ENCODE measurements at places on chromosomes 2 and 18.

DNA sequence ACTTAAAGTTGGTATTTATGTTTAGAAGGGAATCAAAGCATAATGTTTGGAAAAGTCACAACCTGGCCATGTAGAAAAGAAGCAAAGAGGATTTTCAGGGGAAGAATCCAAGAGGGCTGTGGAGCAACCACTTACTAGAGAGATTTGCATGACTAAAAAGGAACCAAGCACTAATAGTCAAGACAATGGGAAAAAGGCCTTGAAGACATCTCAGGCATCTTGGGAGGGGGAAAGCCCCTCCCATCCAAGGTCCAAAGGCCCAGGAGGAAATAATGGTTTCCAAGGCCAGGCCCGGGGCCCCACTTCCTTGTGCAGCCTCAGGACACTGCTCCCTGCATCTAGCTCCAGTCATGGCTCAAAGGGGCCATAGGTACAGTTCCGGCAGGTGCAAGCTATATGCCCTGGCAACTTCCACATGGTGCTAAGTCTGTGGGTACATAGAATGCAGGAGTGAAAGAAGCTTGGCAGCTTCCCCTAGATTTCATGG is 128.1 kb downstream of the EIPR1 start:
- no peak for DNase-seq

GRCh38 chr2:48227617-48228344 is 302.2 kb upstream of the STON1 start:
- peak; percentile 33 for DNase-seq

DNA sequence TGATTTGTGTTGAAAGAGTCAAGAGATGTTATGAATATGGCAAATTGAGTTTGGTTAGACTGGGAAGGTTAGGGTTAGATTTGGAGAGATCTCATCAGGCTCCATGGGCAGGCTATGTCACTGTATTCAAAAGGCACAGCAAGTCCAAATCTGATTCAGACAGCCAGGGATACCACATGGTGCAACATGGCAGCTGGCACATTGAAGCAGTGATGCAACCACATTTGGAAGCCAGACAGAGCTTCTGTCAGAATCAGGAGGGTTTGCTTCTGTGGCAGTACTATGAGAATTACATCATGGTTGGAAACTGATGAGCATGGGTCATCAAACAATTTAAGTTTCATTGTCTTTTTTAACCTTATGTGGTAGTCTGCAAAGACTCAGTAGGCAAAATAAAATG is 772.2 kb downstream of the SUCLG1 start:
- no peak for DNase-seq

- DNase-seq, result no peak
Observed at GRCh38 chr2:35082072-35082471, 1273.5 kb upstream of the CRIM1 start.

- DNase-seq, result no peak
Observed at GRCh38 chr2:166314022-166314759, 61.6 kb downstream of the SCN9A start.

GRCh38 chr2:20021405-20022009 is 9.0 kb upstream of the MATN3 start:
- no peak for DNase-seq

DNA sequence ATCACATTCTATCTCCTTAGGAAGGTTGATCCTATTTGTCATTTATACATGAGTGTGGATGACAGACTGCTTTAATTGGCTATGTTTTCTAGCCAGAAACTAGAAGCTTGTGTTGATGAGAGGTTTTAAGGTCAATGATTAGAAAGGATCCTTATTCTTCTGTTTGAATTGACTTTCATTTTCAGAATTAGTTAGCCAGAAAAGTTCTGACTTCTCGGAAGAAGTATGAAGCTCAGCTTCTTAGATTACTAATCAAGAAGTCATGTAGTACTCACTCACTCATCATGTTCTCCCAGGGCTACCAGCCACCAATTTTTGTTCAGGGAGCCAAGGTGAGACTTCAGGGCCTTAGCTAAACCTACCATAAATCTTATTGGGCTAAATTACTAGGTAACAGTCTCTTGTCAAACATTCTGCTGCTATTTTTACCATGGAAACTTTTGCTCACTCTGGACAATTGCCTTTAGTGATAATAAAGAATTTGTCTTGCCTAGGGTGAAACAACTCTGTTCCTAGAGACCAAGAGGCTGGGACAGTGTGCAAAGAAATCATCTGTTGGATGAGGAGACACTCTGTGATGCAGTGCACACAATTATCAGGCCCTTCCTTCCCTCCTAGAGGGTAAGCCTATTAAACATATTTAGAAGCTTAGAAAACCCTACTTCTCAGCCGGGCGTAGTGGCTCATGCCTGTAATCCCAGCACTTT is 111.6 kb upstream of the DNMT3A start:
- DNase-seq, result peak; percentile 71

- no peak for DNase-seq
Observed at GRCh38 chr2:135839713-135840112, 2.7 kb upstream of the LCT start.

- DNase-seq, result no peak
Observed at GRCh38 chr2:183079139-183079775, 710 bp downstream of the DUSP19 start.

DNA sequence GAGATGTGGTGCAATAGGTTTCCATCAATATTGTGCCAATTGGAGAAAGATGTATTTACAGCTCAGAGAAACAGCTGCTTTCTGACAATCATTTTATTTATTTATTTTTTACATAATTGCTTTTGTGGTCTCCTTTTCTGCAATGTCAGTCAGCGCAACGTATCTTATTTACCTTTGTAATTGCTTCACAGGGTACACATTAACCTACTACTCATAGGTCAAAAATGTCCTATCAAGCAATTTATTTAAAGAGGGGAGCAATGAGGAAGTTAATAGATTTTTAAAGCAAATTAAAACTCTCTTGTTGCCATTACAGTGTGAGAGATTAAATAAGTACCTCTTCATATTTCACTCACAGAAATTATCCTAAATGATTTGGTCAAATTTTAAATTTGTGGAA is 291.0 kb downstream of the CALCRL start:
- DNase-seq, result no peak

DNA sequence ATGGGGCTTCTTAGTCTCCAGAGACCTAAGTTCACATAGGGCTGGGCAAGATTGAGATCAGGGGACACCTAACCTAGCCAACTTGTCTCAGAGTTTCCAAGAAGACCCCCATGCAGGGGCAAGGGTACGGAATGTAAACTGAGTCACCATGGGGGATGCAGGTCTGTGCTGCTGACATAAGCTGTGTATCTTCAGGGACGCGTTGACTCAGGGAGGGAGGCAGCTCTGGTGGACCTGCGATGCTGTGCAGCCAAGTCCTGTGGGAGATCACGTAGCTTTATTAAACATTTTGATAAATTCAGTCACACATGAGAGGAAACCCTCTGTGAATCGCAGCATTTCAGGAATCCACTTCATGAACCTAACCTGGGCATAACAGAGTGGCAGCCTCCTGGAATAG is 216.0 kb downstream of the ANKRD30B start:
- no peak for DNase-seq

DNA sequence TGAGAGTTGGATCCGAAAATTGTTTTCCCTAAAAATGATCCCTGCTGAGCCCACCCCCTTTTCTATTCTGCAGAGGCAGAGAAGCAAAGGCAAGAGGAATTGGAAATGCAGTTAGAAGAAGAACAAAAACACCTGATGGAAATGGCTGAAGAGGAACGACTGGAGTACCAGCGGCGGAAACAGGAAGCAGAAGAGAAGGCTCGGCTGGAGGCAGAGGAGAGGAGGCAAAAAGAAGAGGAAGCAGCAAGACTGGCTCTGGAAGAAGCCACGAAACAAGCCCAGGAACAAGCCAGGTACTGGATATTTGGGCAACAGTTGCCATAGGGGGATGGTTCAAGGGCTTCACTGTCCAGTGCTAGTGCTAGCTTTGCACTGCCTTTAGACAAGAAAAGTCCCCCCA is 41.7 kb downstream of the SUMO1 start:
- DNase-seq, result no peak

DNA sequence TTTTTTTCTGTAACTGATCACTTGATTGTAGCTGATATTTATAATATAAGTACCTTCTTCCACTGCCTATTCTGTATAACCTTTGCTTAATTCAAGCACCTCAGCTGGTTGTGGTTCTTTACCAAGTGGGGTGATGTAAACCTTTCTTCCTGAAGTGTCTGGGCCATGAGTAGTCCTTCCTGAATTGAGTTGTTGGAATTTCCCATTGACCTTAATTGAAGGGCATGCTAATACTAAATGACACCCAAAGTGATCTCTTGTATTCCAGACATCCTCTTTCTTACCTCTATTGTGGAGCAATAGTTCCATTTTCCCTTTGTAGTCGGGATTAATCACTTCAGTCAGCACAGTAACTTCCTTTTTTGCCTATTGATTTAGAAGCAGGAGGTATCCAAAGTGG is 1496.8 kb upstream of the CELF4 start:
- no peak for DNase-seq

- DNase-seq, result no peak
Observed at GRCh38 chr2:177897278-177897677, 175.3 kb downstream of the PDE11A start.

DNA sequence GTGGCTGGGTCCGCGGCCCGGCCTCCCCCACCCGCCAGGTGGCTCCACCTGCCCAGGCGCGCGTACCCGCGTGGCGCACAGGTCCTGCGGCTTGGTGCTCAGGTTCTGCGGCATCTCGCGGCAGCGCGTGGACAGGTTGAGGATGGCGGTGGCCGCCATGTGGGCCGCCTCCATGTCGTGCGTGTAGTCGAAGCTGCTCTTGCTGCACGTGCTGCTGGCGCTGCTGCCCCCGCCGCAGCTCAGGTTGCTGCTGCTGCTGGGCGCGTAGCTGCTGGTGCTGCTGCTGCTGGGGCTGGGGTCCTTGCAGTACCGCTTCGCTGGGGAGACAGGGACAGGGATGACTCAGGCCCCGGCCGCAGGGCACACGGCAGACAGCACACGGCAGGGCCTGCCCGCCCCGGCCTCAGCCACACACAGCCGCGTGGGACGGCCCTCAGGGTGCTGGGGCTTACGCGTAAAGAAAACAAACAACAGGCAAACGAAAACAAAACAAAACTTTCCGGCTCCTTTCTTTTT is 147.7 kb upstream of the PXDN start:
- no peak for DNase-seq

- DNase-seq, result no peak
Observed at GRCh38 chr2:103152556-103152955, 390.7 kb downstream of the TMEM182 start.

- DNase-seq, result no peak
Observed at GRCh38 chr18:68960355-68960754, 162.5 kb downstream of the CCDC102B start.

DNA sequence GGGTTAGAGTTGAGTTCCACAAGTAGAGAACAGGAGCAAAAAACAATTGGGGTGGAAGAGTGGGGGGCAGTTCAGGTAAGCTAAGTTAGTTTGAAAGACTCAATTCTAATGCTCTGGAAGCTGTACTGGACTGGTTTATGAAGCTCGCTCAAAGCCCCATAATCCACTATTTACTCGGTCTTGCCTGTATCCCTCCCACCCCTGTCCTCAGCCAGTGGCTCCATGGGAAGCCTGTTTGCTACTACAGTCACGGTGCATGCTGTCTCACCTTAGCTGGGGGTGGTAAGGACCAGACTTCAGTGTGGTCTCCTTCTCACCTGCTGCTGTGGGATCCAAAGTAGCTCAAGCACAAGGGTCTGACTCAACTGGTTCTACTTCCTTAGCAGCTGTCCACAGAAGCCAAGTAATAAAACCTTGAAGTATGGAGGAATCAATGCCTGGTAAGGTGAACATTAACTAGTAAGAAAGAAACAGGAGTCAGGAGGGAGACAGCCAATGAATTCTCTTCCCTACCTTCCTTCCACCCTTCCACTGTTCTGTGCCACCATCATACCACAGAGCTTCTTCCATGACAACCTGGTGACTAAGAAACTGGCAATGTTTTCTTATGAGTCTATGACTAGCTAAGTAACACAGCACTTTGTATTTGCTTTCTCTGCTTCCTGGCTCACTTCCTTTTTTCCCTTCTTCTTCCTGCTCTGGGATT is 230.8 kb downstream of the SRBD1 start:
- no peak for DNase-seq

DNA sequence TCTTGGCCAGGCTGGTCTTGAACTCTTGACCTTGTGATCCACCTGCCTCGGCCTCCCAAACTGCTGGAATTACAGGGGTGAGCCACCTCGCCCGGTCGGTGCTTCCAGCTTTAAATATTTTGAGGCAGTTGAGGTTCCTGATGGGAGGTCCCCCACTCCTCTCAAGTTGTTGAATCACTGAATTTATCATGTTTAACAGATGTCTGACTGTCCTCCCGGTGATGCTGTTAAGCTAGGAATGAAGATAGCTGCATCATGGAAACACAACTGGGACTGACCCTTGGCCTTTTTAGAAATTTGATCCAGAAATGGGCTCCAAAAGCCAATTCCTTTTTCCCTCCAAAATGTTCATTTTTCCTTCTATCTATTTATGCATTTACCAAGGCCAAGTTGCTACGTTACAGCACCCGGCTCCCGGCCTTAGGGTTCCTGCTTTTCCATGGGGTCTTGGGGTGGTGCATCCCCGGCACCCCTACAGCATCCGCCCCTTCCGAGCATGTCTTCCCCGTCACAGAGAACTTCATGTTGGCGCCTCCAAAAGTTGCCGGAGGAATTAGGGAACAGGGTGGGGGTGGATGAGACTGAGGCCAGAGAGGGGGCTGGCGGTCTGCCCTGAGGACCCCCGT is 43.9 kb downstream of the PAX8 start:
- no peak for DNase-seq

GRCh38 chr18:55491616-55492015 is 96.4 kb downstream of the TCF4 start:
- no peak for DNase-seq

- no peak for DNase-seq
Observed at GRCh38 chr2:163553601-163554000, 182.2 kb downstream of the FIGN start.

- no peak for DNase-seq
Observed at GRCh38 chr2:67880291-67880761, 182.5 kb downstream of the C1D start.

- no peak for DNase-seq
Observed at GRCh38 chr2:63741884-63742579, 99.7 kb upstream of the UGP2 start.

GRCh38 chr18:79353267-79353666 is 42.5 kb upstream of the NFATC1 start:
- no peak for DNase-seq

- DNase-seq, result no peak
Observed at GRCh38 chr2:187461294-187462261, 13.5 kb upstream of the CALCRL start.

GRCh38 chr18:36298126-36298741 is 721 bp downstream of the FHOD3 start:
- DNase-seq, result peak; percentile 56

GRCh38 chr2:163662141-163662780 is 73.5 kb downstream of the FIGN start:
- DNase-seq, result no peak

DNA sequence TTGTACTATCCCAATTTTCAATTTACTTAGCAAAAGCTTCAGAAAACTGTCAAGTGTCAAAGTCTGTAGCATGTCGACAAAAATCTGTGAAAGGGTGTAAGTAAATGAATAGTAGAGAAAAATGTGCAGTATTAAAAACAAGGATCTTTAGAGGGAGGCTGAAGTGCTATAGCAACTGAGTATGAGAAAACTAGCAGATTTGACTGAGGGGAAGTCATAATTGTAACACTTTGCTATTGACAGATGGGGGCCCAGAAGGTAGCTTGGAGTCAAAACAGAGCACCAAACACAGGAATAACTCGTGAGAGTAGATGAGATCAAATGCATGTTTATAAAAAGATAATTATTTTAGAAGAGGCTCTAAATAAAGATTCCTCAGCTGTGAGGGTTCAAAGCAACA is 657.7 kb downstream of the TMEM182 start:
- no peak for DNase-seq

Data from GM13977 (cell line).